ENCODE measurements at places on chromosomes 2 and 18.

DNA sequence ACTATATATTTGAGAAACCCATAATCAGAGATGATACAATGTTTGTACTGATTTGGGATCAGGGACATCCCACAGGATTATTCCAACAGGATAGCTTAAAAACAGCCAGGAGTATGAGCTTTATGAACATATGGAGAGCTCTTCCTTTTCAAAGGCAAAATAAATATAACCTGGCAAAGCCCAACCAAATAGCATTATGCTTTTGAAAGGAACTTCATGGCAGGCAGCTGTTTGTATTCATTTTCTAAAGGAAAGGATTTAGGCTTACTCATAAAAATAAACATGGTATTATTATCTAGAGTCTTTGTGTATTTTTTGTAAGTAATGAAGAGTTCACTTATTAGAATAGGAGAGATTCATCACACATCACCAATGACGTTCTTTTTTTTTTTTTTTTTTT lies 44.4 kb downstream of the CCDC195 start:
- DNase-seq, result no peak

DNA sequence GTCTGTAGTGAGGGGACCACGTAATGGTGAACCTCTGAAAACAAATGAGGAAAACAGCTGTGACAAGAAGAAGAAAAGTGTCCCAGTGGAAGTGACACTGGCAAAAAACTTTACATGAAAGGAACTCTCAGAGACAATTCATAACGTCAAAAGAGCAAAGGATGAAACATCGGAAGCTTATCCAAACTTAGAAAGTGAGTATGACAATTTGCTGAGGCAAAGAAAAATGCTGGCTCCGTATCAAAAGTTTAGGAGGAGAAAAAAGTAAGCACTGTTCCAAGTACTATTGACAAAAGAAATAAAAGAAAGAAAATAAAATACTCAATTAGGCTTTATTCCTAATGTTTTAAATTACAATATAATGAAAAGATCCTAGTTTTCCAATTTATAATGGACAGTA lies 91.3 kb downstream of the NOL10 start:
- DNase-seq, result no peak

- DNase-seq, result peak; percentile 15
Measured at GRCh38 chr2:162890690-162891311, 52.2 kb upstream of the KCNH7 start.

DNA sequence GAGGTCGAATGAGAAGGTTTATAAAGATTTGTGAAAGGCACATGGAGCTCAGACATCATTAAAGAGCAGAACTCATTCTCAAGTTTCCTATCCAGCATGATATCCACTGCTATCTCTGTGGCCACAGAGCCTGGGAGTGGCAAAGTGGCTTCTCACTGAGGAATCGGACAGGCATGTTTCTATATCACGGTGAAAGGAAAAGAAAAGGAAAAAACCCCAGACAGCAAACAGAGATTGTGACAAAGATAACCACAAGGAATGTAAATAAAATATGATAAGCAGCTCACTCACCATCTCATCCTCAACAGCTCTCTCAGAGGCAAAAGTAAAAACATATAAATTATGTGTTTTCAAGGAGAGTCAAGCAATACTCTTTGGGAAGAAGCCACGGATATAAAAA lies 2.5 kb downstream of the PID1 start:
- DNase-seq, result no peak

- DNase-seq, result no peak
Measured at GRCh38 chr18:44945888-44946401, 265.3 kb downstream of the SETBP1 start.

GRCh38 chr2:70331012-70331411 lies 29.1 kb upstream of the FAM136A start:
- DNase-seq, result no peak

GRCh38 chr2:88471083-88471942 lies 18.8 kb upstream of the FOXI3 start:
- DNase-seq, result no peak

DNA sequence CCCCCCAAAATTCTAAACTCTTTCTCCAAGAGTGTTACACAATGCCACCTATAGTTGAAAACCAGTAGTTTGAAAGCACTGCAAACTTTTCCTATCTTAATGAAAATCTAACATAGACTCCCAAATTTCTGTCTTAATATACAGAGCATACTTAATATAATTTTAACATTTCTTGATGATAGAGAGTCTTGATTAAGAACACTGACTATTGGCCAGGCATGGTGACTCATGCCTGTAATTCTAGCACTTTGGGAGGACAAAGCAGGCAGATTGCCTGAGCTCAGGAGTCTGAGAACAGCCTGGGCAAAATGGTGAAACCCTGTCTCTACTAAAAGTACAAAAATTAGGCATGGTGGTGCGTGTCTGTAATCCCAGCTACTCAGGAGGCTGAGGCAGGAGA lies 34.2 kb downstream of the ASXL2 start:
- no peak for DNase-seq

- no peak for DNase-seq
Measured at GRCh38 chr2:119333360-119333759, 33.3 kb downstream of the C2orf76 start.

Data from activated naive CD4-positive, alpha-beta T cell treated with anti-CD3 and anti-CD28 coated beads for 36 hours (primary cell).